ENCODE measurements at places on chromosomes 13 and 19.

GRCh38 chr13:80313668-80314256 lies 27.2 kb downstream of the SPRY2 start:
- no peak for ATAC-seq

DNA sequence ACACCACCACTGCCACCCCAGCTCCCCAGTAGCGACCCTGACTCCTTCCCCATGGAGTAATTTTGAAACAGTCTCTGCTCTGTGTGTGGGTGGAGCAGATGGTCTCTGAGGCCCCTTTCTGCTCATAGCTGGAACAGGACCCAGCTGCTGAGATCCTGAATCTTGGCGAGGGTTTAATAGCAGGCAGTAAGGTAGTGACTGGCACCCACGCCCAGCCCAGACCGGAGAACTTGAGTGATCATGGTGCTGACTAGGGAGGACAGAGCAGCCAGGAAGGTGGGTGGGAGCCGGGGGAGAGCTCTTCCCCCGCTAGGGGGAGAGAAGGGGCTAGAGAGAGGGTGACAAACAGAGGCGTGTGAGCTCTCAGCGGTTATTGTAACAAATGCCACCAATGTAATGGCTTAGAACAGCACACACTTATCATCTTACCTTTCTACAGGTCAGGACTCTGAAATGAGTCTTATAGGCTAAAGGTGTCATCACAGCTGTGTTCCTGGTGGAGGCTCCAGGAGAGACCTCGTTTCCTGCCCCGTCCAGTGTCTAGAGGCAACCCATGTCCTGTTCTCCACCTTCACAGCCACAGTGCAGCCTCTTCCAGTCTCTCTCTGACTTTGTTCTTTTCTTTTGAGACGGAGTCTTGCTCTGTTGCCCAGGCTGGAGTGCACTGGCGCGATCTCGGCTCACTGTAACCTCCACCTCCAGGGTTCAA lies 7.2 kb upstream of the ACER1 start:
- ATAC-seq, result peak; percentile 42

DNA sequence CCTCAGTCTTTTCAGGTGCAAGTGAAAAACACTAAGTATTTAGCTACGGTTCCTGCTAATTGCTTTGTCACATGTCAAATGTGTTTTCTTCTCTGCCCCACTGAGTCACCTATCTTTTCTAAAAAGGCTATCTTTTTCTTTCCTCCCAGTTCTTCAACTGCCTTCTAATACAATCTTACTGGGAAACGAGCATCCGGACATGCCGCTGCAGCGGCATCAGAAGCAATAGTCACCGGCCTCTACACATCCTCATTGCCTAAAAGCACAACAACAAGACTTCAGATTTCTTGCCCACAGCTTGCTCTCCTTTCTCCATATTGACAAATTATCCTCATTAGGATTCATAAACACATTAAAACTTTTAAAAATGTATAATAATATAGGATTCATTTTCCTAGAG lies 1.2 kb downstream of the PCDH9 start:
- no peak for ATAC-seq

GRCh38 chr13:56924401-56924800 lies 216.3 kb upstream of the PRR20A start:
- ATAC-seq, result no peak

DNA sequence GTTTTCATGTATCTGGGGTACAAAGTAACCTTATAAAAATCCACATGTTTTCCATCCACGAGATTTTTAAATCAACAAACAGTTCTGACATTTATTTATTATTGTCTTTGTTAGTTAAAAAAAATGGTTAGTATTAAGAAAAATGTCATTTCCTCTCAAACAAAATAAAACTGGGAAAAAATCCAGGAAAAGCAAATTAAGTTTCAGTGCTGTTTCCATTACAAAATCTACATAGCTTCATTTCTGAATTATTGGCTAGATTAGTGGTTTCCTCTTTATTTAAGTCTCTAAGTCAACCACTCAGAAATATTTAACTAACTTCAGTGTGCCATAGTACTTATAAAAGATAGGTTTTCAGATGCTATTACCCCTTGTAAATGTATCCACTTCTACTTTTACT lies 49.1 kb downstream of the MZT1 start:
- ATAC-seq, result no peak

GRCh38 chr19:47853003-47853402 lies 6.0 kb upstream of the TPRX2 start:
- no peak for ATAC-seq

Data from activated T-helper 17 cell treated with anti-CD3 and anti-CD28 coated beads, Interleukin-2, amount 50 U/mL, for 72 hours (primary cell).